ENCODE measurements at places on chromosomes 16 and 17.
A peak's percentile ranks its signal among the peaks of the same experiment; 100 is the strongest.

GRCh38 chr17:55090079-55090492 lies 121.5 kb downstream of the STXBP4 start:
- peak; percentile 50 for DNase-seq

- no peak for DNase-seq
Observed at GRCh38 chr17:74545843-74546230, at the start of gene CD300C. Gene CD300C (minus strand): TSS chr17:74546115. CDS start chr17:74545782, 333 bp downstream.

DNA sequence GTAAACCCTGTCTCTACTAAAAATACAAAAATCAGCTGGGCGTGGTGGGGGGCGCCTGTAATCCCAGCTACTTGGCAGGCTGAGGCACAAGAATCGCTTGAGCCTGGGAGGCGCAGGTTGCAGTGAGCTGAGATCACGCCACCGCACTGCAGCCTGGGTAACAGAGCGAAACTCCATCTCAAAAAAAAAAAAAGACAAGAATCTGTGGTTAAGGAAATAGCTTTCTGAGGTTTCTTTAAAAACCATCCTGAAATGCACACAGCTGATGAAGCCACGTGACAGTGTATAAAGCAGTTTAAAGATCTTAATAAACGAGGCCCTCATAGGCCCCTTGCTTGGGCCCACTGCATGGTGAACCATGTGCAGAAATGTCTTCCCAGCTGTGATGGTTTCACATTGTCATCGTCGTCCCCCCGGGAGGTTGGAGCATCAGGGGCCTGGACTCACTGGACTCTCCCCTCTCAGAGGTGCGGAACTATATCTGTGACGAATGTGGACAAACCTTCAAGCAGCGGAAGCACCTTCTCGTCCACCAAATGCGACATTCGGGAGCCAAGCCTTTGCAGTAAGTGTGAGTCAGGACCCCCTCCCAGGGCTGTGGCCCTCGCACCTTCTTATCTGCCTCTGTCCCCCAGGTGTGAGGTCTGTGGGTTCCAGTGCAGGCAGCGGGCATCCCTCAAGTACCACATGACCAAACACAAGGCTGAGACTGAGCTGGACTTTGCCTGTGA lies 16.2 kb downstream of the ZNF276 start:
- peak; percentile 48 for DNase-seq

DNA sequence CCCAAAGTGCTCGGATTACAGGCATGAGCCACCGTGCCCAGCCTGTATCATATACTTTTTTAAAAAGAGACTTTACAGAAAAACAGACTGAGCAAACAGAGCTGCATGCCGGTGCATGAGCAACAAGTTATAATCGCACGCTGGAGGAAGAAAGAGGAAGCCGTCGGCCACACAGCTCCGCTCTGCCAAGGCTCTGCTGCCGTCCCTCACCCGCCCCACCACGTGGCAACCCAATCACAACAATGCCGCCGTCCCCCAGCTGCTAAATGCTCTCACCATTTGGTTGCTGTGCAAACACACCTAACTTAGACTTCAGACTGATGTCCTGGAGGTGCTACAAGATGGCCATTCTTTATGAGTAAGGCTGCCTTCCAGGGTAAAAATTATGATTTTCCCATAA lies 83.5 kb downstream of the ADCY9 start:
- DNase-seq, result no peak

GRCh38 chr16:90046971-90047713 lies 27.9 kb upstream of the DBNDD1 start:
- no peak for DNase-seq

Measured in T-helper 22 cell (primary cell).